ENCODE measurements at places on chromosomes 16 and 17.

GRCh38 chr17:15171167-15172047 lies 93.7 kb downstream of the PMP22 start:
- DNase-seq = peak; percentile 78

DNA sequence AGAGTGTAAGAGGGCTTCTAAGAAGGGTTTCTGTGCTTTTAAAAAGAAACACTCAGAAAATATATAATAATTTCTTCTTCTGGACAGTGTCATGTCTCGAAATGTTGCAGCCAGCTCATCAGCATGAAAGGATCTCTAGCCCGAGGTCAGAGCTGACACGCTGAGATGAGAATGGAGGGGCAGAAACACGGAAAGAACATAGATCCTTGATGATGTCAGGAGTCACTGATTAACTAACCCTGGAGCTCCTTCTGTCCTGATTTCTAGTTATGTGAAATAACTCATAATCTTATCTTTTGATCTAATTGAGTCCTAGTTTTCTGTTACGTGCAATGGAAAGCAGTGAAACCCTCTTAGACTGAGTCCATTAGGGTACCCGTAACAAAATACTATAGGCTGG lies 10.3 kb upstream of the TOX3 start:
- no peak for DNase-seq

GRCh38 chr17:67496286-67496685 lies 119.2 kb downstream of the PITPNC1 start:
- DNase-seq = no peak

DNA sequence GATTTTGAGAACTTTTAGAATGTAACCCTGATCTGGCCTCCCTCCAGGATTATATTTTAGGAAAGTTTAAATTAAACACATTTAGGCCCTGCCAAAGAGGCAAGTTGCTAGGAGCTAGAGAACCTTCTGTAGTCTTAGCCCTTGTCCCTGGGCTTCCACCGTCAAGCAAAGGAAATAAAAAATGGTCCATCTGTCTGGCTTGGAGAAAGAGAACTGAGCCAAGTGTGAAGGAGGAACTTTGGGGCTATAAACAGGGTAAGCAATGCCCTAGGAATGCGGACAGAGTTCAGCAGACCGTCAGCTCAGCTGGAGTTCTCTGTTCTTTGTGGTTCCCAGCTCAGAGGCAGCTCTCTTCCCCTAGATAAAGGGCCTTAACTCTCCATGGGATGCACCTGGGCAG lies 29.6 kb downstream of the RCVRN start:
- DNase-seq = peak; percentile 68

GRCh38 chr16:29814592-29814991 lies 1.4 kb upstream of the PAGR1 start:
- no peak for DNase-seq

GRCh38 chr17:39527220-39527813 lies 66.0 kb downstream of the CDK12 start:
- DNase-seq = peak; percentile 60

- DNase-seq = no peak
These were observed 132.1 kb downstream of the CDH13 start for GRCh38 chr16:82758904-82759303.

- no peak for DNase-seq
These were observed 2.6 kb downstream of the ABCA9 start for GRCh38 chr17:69058165-69058564.

DNA sequence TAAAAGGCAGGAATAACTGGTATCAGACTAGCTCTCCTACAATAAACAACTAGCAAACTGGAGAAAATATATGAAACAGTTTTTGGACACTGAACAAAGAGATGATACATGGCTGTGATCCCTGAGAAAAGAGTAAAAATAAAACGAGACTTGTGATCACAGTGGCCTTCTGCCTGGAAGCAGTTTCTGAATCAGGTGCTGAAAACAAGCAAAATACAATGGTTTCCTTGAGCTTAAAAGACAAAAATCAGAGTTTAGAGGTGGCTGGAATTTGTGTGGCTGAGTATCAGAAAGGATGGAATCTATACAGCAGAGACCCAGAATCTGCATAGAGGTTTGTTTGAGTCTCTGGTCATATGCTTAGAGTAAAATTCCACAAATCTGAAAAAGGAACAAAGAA lies 242.5 kb upstream of the SOX9 start:
- DNase-seq = no peak

DNA sequence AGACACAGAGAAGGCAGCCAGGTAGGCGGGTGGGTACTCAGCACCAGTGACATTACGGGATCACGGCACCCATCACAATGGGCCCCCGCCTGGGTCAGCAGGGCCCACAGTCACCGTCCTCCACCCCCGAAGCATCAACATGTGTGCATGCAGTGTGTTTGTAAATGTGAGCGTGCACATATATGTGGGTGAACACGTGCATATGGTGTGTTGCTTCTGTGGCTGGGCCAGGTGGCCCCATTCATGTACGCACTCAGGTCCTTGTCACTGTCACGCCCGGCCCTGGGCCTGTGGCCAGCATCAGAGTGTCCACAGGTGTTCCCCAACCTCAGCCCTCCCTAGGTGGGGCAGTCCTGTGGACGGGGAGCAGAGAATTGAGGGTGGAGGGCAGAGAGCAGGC lies 37.1 kb downstream of the TNFRSF13B start:
- DNase-seq = no peak

GRCh38 chr16:707062-707538 lies 1.5 kb upstream of the FBXL16 start:
- DNase-seq = no peak

DNA sequence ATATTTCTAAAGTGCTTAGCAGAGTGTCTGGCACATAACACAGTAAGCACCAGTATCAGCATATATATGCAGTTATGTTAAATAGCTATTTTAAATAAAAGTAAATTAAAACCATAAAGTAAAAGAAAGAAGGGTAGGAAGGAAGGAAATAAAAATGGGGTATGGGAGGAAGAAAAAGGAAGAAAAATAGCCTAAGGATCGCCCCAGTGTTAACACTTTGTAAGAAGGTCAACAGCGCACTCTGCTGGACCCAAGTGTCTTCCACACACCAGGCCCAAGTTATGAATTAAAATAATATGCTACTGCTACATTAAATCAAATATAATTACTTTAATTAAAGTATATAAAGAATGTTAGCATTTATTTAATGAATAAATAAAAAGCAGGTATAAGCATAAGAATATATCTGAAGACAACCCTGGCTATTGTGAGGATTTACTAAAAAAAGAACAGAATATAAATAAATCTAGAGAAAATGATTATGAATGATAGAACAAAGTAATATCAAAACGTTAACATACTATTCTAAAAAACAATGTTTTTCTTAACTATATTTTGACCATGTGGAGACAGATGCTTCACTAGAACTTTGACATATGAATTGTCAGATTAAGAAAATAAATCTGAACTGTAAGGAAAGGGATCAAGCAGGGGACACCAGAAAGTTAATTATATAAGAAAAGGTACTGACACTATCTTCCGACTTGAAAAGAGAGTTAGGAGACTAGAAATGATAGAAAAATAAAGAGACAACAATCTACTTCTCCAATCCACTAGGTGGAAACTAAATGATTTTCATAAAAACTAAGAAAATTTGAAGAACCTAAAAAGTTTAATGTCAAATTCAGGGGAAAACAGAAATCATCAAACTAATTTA lies 25.9 kb downstream of the BRIP1 start:
- peak; percentile 45 for DNase-seq

DNA sequence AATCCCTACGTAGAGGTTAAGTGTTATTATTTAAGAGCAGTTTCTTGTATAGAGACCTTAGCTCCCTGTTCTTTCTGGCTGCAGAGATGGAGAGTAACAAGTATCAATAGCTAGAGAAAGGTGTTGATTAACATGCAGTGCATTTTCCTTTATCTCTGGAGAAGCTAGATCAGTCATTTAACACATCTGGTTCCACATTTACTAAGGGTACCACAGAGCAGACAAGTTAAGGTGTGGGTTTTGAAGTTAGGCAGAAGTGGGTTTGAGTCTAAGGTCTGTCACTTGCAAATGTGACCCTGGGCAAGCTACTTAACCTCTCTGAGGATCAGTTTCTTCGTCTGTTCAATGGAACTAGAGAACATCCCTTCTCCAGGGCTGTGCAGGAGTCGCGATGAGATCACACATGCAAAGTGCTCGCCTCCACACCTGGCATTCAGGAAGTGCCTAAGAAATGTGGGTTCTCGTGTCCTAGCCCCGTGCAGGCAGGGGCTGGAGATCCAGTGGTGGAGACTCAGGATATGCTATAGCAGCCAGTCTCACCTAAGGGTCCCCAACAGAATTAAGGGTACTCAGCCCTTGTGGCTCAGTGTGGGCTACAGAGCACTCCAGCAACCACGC lies 224.4 kb downstream of the XYLT1 start:
- no peak for DNase-seq

GRCh38 chr16:64196444-64196843 lies 925.4 kb downstream of the CDH11 start:
- DNase-seq = no peak

DNA sequence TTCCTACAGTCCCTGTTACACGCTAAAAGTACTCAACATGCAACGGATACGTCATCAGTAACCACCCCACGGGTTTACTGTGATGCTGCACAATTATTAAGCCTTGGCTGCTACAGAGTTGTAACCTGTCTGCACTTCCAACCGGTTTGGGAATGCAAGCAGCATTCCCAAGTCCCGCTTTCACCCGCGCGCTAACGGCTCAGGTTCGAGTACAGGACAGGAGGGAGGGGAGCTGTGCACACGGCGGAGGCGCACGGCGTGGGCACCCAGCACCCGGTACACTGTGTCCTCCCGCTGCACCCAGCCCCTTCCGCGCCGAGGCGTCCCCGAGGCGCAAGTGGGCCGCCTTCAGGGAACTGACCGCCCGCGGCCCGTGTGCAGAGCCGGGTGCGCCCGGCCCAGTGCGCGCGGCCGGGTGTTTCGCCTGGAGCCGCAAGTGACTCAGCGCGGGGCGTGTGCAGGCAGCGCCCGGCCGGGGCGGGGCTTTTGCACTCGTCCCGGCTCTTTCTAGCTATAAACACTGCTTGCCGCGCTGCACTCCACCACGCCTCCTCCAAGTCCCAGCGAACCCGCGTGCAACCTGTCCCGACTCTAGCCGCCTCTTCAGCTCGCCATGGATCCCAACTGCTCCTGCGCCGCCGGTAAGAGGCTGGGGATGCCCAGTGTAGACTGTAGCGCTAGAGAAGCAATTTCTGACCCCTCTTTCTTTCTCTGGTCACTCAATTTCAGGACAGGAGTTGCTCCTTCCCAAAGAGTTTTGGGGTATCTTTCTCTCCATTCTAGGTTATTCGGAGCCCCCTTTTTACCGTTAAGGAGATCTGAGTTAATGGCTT lies at the start of gene MT2A:
Gene MT2A, plus strand, starts transcription at position 542 of the 833 bp plus-strand sequence. Its CDS starts 72 bp downstream, at position 614.
- peak; percentile 89 for DNase-seq

- no peak for DNase-seq
These were observed 98.8 kb upstream of the MED13 start for GRCh38 chr17:62163847-62164246.
